Activated CD4-positive, alpha-beta T cell treated with anti-CD3 and anti-CD28 coated beads, Interleukin-2, amount 10 ng/mL, durations not matched to agents 7 days and 5 days (primary cell): ENCODE measurements at places on chromosomes 12 and 14.
A peak's percentile ranks its signal among the peaks of the same experiment; 100 is the strongest.

DNA sequence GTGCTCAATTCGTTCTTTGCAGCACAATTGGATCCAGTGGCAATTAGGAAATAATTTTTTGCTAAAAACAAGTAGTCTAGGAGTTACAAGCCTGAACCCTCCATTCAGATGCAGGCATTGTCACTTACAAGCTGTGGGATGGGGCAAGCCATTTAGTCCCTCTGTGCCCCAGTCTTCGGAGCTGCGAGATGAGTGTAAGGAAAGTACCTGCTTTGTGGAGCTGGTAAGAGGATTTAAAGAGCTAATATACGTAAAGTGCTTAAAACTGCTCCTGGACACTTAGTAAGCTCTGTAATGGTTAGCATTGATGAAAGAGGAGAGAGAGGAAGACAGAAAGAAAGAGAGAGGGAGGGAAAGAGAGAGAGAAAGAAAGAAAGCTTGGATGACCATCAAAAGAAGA, 112.5 kb downstream of the LGMN start:
- H3K27me3 ChIP-seq = no peaks in the 10 kb centered on the region
- H3K36me3 ChIP-seq = no peaks in the 10 kb centered on the region
- DNase-seq = no peak
- H3K27ac ChIP-seq = no peak overlapping the region
- peaks cover 19% of the 10 kb centered on the region for H3K4me1 ChIP-seq
- H3K4me3 ChIP-seq = no peak overlapping the region

GRCh38 chr14:59629444-59630287, 53.1 kb upstream of the CCDC175 start:
- H3K4me1 ChIP-seq = peaks cover 6% of the 10 kb centered on the region
- no peak for DNase-seq
- H3K36me3 ChIP-seq = no peaks in the 10 kb centered on the region
- H3K27ac ChIP-seq = no peak overlapping the region
- H3K27me3 ChIP-seq = peaks cover 47% of the 10 kb centered on the region

- H3K36me3 ChIP-seq = peaks cover 53% of the 10 kb centered on the region
- no peak for DNase-seq
- no peaks in the 10 kb centered on the region for H3K27me3 ChIP-seq
- H3K27ac ChIP-seq = no peak overlapping the region
- no peak overlapping the region for H3K4me3 ChIP-seq
- peaks cover 32% of the 10 kb centered on the region for H3K4me1 ChIP-seq
Measured at GRCh38 chr14:51963286-51963685, 26.1 kb upstream of the RTRAF start.

- no peak for DNase-seq
- no peak overlapping the region for H3K4me3 ChIP-seq
- H3K36me3 ChIP-seq = peaks cover 37% of the 10 kb centered on the region
- no peak overlapping the region for H3K27ac ChIP-seq
Measured at GRCh38 chr12:25100194-25101091, 94.5 kb downstream of the DNAI7 start.

- H3K36me3 ChIP-seq = no peaks in the 10 kb centered on the region
- no peak overlapping the region for H3K27ac ChIP-seq
- H3K4me3 ChIP-seq = no peak overlapping the region
- H3K4me1 ChIP-seq = no peaks in the 10 kb centered on the region
- no peak for DNase-seq
Measured at GRCh38 chr14:95237958-95238340, 80.6 kb upstream of the DICER1 start.

GRCh38 chr14:34710744-34711143, 3.6 kb downstream of the CFL2 start:
- no peak overlapping the region for H3K27ac ChIP-seq
- H3K4me3 ChIP-seq = no peak overlapping the region
- no peak for DNase-seq
- H3K4me1 ChIP-seq = peaks cover 23% of the 10 kb centered on the region

DNA sequence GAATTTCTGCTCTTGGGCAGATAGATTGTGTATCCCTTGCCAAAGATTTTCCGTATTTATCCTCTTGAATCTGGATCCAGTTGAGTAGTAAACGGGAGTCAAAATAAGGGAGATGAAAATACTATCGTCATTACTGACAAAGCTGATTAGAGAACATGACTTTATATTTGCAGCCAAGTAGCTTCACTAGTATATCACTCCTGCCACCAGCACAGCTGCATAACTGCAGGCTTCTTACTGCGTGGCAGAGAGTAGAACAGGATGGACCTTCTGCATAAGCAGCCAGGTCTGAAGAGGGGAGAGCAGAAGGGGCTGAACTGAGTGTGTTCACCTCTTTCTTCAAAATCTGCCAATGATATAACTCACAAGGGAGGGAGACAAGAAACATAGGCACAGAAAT, 283.7 kb downstream of the FBXL14 start:
- H3K27ac ChIP-seq = no peak overlapping the region
- no peak for DNase-seq
- H3K36me3 ChIP-seq = peaks cover 6% of the 10 kb centered on the region
- no peaks in the 10 kb centered on the region for H3K4me1 ChIP-seq
- no peak overlapping the region for H3K4me3 ChIP-seq

DNA sequence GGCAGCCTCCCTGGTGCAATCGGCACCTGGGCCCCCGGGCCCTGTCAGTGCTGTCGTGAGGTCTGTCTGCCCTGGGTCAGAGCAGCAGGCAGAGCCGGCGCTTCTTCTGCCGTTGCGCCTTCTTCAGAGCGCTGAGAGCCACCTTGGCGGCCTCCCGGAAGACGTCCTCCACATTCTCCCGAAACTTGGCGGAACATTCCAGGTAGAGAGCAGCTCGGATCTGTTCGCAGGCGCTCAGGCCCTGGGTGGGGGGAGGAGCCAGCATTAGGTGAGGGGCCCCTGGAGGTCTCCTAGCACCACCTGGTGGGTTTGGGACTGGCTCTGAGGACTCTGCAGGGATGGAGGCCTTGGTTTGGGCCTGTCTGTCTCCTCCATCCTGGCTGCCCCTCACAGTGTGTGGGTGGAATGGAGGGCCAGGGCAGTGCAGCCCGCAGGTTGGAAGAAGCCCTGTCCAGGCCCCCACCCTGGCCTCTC, 14.0 kb downstream of the RHOF start:
- no peaks in the 10 kb centered on the region for H3K27me3 ChIP-seq
- peaks cover 42% of the 10 kb centered on the region for H3K4me1 ChIP-seq
- peaks cover 29% of the 10 kb centered on the region for H3K36me3 ChIP-seq
- H3K4me3 ChIP-seq = no peak overlapping the region
- DNase-seq = no peak

- no peak overlapping the region for H3K4me3 ChIP-seq
- peaks cover 4% of the 10 kb centered on the region for H3K4me1 ChIP-seq
- H3K27me3 ChIP-seq = peaks cover 3% of the 10 kb centered on the region
- H3K27ac ChIP-seq = no peak overlapping the region
- DNase-seq = peak; percentile 83
Measured at GRCh38 chr12:119902084-119902509, 25.0 kb upstream of the CIT start.

- no peak overlapping the region for H3K4me3 ChIP-seq
- peaks cover 9% of the 10 kb centered on the region for H3K4me1 ChIP-seq
- DNase-seq = no peak
Measured at GRCh38 chr12:76457818-76458217, 101.8 kb downstream of the OSBPL8 start.

- H3K36me3 ChIP-seq = peaks cover 22% of the 10 kb centered on the region
- no peaks in the 10 kb centered on the region for H3K27me3 ChIP-seq
- no peak overlapping the region for H3K27ac ChIP-seq
Measured at GRCh38 chr14:67389275-67389674, 22.7 kb downstream of the PLEK2 start.

DNA sequence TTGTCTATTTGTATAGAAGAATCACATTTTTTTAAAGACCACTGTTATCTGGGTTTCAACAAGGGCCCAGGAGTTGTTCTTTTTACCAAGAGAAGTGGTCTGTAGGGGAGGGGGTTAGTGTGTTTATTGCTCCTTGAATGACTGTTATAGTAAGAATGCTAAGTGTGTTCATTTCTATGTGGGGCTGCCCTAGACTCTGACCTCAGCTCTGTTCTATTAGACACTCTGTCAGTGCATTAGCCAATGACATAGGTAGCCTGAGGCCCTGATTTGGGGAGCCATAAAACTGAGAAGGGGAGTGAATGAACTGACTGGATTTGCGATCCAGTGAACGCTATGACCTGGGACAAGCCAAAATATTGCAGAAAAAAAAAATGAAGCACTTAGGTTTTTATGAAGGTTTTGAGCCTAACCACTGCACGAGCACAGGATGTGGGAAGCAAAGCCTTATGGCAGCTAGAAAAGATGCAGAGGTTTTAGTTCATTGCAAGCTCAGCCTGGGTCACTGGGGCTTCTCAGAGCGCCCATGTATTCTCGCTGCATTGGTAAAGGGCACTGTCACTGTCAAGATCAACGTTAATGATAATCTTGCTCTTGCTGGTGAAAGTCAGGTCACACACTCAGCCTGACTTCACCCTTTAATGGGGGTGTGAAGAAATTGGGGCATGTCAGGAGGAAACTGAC, 63.8 kb downstream of the PRKCH start:
- peaks cover 28% of the 10 kb centered on the region for H3K4me1 ChIP-seq
- no peak overlapping the region for H3K27ac ChIP-seq
- DNase-seq = peak; percentile 77

- H3K27me3 ChIP-seq = no peaks in the 10 kb centered on the region
- no peak for DNase-seq
- no peak overlapping the region for H3K27ac ChIP-seq
- H3K4me1 ChIP-seq = peaks cover 17% of the 10 kb centered on the region
- peaks cover 23% of the 10 kb centered on the region for H3K36me3 ChIP-seq
- H3K4me3 ChIP-seq = no peak overlapping the region
Measured at GRCh38 chr14:23099212-23099861, 4.0 kb downstream of the C14orf119 start.

GRCh38 chr14:81473456-81474147, 60.1 kb downstream of the SEL1L start:
- peak overlapping the region; percentile 62 for H3K4me3 ChIP-seq
- no peak for DNase-seq
- peaks cover 68% of the 10 kb centered on the region for H3K36me3 ChIP-seq
- peak overlapping the region; percentile 94 for H3K27ac ChIP-seq

- no peak for DNase-seq
- H3K4me3 ChIP-seq = no peak overlapping the region
- peaks cover 8% of the 10 kb centered on the region for H3K27me3 ChIP-seq
- H3K27ac ChIP-seq = no peak overlapping the region
- H3K36me3 ChIP-seq = no peaks in the 10 kb centered on the region
Measured at GRCh38 chr14:92392711-92393110, 69.7 kb downstream of the SLC24A4 start.

DNA sequence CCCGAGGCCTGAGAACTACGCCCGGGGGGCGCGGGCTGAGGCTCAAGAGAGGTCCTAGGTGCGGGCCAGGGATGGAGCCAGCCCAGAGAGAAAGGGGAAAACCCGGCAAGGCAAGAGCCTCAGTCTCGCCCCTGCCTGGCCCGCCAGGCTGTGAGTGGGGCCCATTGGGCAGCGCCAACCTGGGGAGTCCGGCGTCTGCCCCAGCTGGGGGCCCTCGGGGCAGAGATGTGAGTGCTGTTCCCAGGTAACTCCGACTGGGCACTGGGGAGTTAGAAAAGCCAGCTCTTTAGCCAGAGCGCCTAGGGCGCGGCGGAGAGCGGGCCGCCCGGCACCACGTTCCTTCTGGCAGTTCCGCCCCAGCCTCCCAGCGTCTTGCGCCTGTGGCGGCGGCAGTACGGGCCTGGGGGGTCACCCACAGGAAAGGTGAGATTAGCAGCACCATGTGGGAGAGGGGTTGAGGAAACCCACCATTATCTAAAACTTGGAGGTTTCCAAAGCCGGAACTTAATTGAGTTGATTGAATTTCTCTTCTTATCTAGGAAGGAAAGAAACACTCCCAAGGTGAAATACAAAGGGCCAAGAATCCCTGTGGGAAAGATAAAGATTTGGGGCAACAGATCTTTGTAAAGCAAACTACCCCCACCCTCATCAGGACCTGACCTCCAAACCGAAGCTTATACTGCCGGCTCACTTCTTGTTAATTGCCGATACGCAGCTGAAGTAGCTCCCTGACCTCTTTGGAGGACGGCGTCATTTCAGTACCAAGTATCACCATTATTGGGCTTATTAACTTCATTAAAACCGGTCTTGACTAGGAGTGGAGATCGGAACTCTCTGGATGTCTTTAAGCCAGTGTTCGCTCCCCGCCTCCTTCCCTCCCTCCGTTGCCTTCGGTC, 11.6 kb downstream of the OTX2 start:
- H3K4me1 ChIP-seq = peaks cover 4% of the 10 kb centered on the region
- no peak overlapping the region for H3K27ac ChIP-seq
- peaks cover 82% of the 10 kb centered on the region for H3K27me3 ChIP-seq
- H3K36me3 ChIP-seq = peaks cover 5% of the 10 kb centered on the region
- DNase-seq = no peak

GRCh38 chr14:104968153-104968527, 10.0 kb downstream of the AHNAK2 start:
- no peaks in the 10 kb centered on the region for H3K36me3 ChIP-seq
- no peak overlapping the region for H3K27ac ChIP-seq
- H3K4me3 ChIP-seq = no peak overlapping the region
- peaks cover 3% of the 10 kb centered on the region for H3K27me3 ChIP-seq
- DNase-seq = no peak

DNA sequence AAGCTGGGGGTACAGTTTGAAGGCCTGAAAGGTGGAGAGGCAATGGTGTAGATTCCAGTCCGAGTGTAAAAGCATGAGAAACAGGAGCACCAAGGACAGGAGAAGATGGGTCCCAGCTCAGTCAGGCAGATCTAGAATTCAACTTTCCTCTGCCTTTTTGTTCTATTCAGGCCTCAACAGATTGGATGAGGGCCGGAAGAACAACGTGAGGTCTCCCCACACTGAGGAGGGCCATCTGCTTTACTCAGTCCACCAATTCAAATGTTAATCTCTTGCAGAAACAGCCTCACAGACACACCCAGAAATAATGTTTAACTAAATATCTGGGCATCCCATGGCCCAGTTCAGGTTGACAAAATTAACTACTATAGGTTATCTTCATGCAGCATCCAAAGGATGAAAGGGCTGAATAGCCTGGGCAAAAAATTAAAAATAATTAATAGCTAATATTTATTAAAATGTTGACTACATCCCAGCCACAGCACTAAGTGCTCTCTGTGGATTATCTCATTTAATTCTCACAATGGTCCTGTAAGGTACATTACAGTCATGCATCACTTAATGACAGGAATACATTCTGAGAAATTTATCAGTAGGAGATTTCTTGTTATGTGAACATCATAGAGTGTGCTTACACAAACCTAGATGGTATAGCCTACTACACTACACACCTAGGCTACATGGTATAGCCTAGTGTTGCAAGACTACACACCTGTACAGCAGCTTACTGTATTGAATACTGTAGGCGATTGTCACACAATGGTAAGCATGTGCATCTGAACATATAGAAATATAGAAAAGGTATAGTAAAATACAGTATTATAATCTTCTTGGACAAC, 22.5 kb downstream of the BTG1 start:
- peaks cover 47% of the 10 kb centered on the region for H3K4me1 ChIP-seq
- no peak for DNase-seq
- H3K27me3 ChIP-seq = no peaks in the 10 kb centered on the region

DNA sequence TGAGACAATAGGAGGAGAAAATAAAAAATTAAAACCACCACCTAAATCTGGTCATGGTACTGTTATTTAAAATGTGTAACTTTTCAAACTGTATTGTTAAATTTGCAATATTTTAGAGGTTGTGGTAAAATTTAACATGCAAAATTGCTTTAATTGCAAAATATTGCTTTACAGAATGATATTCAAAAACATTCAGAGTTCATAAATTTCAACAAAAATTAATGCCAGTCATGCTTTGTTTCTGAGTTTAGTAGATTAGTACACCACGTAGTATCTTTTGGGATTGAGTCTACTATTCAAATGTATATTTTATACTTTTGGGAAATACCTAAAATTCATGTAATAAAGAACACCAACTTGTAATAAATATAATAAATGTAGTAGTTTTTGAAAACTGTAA, 18.3 kb downstream of the ETFRF1 start:
- H3K27me3 ChIP-seq = no peaks in the 10 kb centered on the region
- no peak overlapping the region for H3K27ac ChIP-seq
- peaks cover 13% of the 10 kb centered on the region for H3K36me3 ChIP-seq
